ENCODE measurements at places on chromosomes 1 and 21.
A peak's percentile ranks its signal among the peaks of the same experiment; 100 is the strongest.

DNA sequence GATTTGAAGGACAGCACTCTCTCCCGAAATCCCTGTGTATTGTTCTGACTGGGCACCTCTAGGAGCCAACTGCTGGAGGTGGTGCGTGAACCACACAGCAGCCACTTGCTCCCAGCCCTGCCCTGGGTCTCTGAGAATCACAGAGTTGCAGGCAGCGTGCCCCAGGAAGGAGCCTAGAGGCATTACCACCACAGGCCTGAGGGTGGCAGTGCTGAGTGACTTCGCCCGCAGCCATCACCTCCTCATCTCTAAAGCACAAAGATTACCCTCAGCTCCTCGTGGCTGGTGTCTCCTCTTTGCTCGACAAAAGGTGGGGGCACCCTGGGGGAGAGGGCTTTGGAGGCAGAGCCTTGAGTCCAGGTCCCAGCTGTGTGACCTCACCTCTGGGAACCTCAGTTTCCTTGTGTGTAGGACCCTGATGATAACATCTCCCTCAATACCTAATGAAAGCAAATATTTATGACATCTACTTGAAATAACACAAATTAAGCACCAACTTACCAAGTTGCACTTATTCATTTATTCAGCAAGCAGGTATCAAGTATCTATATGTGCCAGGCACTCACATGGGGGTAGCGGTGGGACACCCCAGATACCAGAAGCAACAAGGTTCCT lies 86.3 kb downstream of the VWA5B1 start:
- DNase-seq: no peak

DNA sequence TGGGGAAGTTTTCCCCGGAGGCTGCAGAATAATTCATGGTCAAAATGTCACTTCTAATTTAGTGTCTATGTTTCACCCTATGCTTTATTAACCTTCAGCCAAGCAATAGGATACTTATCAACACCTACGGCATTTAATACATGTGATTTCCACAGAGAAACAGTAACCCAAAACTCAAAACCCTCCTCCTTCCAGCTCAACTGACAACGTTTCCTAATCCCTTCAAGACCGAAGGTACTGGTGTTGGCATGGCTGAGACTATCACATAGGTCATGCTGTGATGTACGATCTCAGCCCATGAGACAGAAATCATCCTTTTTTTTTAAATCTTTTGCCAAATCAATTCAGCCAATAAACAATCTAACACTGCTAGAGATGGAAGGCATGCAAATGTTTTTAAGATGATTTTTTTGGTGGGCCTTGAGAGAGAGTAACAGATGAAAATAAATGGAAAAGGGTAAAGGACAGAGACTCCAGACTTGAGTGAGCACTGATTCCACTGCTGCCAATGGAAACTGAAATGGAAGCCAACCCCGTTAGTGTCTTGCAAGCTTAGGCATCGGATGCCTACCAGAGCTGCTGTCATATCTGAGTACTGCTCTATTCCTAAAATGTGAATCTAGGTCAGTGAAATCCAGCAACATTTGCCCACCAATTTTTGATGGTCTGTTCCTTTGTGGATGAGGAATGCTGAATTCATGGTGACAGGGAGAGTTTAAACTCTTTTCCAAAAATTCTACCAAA lies 63.4 kb upstream of the BCL10 start:
- peak; percentile 19 for DNase-seq

DNA sequence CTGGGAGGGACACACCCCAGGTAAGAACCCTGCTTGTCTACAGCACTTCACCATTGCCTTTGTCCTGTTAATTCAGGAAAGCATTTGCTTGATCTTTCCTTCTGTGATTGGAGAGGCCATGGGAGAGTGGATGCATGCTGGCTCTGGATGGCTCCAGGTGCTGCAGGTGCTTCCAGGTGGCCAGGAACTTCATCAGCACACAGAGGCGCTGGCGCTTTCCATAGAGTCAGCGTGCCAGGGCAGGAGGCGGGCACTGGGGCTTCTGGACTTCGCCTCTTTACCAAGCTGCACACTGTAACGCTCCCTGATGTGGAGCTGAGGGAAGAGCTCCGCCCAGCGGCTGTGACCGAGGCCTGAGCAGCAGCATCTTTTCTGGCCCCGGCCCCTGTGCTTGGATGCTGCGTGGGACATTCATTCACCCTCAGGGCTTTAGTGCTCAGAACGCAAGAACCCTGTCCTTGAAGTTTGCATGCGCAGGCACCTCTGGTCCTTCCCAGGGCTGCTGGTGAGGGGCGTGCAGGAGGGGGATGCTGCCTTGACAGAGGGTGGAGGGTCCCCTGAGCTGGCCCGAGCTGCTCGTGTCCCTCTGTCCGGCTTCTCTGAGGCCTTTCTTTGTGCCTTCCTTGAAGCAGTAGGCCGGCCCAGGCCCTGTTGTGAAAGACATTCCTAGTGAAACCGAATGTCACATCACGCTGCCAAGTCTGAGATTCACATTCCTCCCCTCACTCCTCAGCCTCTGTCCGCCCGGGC lies 1.6 kb upstream of the MX2 start:
- no peak for DNase-seq

- DNase-seq: no peak
These were observed 58.6 kb downstream of the CACNA1E start for GRCh38 chr1:181541947-181542346.

- DNase-seq: no peak
These were observed 115.0 kb downstream of the SYF2 start for GRCh38 chr1:25117233-25117823.

Data from cerebellar nuclear complex (tissue), 1 donor.